ENCODE measurements at places on chromosomes 1 and 21.
A peak's percentile ranks its signal among the peaks of the same experiment; 100 is the strongest.

- peak; percentile 92 for DNase-seq
These were observed at the start of the genes C1orf122 and YRDC for GRCh38 chr1:37807555-37808368. TSS of gene C1orf122 (plus strand) at chr1:37807790. CDS start at chr1:37808405, 615 bp downstream. TSS of gene YRDC (minus strand) at chr1:37808208. CDS start at chr1:37808180, 28 bp downstream.

DNA sequence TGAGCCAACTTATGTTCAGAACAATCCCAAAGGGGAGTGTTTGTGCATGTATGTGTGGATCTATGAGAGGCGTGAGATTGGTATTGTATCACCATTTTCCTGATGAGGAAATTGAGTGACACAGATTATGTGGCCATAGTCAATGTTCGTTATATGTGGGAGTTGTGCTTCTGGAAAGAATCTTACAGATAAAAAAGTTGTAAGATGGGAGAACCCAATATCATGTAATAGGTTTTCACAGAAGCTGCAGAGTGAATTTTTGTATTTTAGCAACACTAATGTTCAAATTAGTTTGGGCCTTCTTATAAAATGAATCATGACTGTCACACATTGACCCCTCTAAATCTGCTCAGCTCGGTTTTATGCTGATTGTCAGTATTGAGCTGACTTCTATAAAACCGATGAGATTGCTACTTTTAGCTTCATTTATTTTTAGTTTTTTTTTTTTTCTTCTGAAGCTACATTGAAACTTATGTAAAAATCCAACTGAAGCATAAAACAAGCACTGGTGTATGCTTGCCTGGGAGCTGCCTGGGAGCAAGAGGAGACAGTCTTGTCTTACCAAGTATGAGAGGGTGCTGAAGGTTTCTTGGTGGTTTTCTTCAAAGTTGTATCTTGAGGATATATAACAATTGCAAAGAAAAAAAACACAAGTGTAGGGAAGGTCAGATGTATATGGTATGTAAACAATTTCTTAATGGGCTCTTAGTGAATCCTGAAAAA lies 4.1 kb downstream of the RWDD3 start:
- DNase-seq, result no peak

DNA sequence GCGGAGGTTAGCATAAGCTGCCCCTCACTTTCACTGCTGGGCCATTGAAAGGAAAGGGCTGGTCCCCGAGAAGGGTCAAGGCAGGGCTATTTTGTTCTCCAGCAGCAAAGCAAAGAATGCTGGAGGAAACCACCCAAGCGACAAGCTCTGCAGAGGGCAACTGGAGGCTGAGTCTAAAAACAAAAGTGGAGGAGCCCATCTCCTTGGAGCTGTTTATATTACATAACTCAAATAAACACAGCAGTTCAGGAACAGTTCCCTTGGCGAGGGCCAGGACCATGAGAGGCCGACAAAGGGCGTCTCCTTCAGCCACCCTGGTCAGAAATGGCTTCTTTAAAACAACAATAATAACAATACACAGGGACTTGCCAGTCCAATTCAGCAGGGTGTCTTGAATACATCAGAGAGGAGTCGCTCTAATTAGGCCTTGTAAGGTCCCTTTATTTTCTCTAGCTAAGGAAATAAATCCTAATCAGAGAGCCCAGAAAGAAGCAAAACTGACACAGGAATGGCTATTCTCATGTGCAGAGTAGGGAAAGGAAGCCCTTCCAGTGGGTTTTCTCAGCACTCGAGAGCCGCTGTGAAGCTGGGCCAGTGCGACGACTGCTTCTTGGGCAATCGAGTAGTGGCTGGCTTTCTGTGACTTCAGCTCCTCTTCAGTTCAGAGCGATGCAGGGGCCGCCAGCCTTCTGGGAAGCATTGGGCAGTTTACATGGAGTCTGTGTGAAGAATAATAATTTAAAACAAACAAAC lies 57.0 kb upstream of the TARBP1 start:
- peak; percentile 83 for DNase-seq

- peak; percentile 83 for DNase-seq
These were observed at the start of gene PIGC for GRCh38 chr1:172443666-172444453. TSS of gene PIGC (minus strand) at chr1:172444069. CDS start at chr1:172442622, 1,447 bp downstream.

GRCh38 chr1:199877526-199878384 lies 149.8 kb upstream of the NR5A2 start:
- no peak for DNase-seq

Data from left kidney (tissue), 8 donors.